ENCODE measurements at places on chromosomes 16 and 17.

DNA sequence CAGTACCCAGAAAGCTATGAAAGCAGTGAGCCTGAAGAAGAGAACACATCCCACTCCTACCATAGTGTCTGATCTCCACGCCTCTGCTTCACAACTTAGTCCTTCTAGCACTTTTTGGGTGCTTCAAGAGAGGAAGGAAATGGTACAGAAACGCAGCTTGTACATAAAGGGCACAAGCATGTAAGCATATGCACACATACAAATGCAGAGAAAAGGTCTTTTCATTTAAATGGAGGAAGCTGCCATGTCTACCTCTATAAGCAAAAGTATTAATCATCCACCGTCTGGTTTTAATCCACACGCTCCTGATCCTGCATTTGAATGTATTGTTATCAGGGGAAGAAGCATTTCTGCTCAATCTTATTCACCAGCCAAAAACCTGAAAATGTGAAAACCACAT lies 100.7 kb downstream of the HIC1 start:
- DNase-seq, result no peak

DNA sequence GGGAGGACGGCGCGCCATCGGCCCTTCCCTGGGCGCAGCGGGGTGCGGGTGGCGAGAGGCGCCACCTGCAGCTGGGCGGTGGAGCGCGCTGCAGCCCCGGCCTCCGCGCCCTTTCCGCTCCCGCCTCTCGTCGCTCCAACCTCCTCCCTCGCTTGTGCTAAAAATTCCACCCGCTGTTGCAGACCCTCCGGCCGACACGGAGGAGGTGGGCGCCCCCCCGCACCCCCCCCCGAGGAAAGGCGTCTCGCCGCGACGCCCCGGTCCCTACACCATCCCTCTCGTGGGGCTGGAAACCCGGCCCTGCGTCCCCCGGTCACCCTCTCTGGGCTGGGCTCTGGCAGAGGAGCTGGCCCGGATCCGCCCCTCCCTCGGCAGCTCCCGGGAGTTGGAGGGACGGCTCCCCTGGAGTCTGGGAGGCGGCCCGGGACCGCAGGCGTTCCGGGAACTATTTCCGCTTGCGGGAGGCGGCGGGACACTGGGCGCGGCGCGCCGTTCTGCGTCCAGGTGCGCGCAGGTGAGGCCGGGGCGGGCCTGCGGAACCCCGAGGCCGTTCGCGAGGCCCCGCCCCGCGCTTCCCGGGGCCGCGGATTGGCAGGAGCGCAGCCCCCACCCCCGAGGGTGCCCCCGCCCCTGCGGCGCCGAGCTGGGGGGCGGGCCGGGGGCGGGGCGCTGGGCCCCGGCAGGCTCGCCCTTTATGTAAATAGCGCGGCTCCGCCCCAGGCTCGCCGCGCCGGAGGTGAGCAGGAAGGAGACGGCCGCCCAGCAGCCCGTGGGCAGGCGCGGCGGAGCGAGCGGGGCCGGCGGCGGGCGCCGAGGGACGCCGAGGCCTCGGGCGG lies at the start of gene LLGL2:
Gene LLGL2, plus strand, starts transcription at position 728 of the 836 bp plus-strand sequence. CDS start 17,730 bp downstream, outside the sequence.
- DNase-seq, result peak; percentile 11

- no peak for DNase-seq
These were observed 1.2 kb downstream of the IRF8 start for GRCh38 chr16:85900027-85900792.

DNA sequence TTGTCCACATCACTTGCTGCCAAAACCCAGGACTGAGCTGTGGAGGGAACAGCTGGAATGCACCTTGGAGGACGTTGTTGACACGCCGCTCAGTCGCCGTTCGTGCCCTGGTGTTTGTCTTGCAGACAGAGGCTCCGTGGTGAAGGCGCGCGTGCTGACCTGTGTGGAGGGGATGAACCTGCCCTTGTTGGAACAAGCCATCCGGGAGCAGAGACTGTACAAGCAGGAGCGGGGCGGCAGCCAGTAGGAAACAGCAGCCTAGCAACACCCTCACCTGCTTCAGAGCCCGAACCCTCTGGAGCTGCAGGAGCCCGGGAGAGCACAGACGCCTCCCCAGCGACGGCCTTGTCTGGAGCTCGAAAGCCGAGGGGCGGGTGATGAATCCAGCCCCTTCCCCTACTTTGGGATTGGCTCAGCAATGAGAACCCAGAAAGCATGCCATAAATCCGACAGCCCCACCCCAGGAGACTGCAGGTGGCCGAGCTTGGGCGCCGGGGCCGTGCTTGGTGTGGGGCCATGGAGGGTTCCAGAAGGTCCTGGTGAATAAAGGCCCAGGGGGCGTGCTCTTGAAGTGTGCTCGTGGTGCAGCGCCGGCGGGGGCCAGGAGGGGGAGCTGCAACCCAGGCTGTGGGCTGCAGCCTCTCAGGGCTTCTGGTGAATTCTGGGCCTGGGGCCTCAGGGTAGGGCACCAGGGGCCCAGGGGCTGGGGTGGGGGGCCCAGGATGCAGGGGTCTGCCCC lies 470 bp upstream of the CDK3 start:
- DNase-seq, result peak; percentile 16

GRCh38 chr16:27751233-27751632 lies 201.3 kb downstream of the KATNIP start:
- DNase-seq, result no peak

- peak; percentile 51 for DNase-seq
These were observed 59.6 kb downstream of the SMG6 start for GRCh38 chr17:2243953-2244352.

DNA sequence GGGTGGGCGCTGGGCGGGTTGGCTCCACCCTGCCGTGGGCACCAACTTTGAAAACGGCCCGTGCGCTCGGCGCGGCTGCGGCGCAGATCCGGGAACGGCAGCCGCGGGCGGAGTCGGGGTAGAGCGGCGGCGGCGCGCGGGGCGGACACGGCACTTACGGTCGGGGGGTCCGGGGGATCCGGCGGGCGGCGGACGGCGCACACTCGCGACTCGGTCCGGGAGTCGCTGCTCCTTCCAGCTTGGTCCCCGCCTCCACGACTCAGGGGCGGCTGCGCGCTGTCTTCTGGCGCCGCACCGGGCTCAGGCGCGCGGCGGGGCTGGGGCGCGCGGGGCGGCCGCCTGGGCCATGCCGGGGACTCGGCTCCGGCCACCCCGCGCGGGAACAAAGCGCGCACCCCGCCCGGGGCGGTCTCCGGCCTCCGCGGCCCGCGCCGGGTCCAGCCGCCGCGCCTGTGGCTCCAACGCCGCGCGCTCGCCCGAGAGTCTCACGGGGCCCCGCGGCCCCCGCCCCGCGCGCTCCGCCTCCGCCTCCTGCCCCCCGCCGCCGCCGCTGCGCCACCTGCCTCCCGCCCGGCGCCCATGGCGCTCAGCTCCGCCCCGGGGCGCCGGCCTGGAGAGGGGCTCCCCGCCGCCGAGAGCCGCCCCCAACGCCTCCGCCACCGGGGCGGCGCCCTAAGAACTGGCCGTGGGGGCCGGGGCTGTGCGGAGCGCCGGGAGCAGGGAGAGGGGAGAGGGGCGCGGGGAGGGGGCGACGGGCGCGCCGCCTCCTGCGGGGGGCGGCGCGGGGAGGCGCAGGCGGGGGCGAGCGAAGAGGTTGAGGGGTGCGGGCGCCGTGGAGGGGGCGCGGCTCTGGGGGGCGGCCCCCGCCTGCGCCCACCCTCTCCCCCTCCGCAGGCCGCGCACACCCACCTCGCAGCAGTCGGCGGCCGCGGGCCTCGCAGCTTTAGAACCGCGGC lies 35.9 kb downstream of the CBFA2T3 start:
- DNase-seq, result no peak

Measured in IMR-90 (cell line).